Breast epithelium (tissue), 4 donors: ENCODE measurements at places on chromosomes 4 and X. TPM values are rescaled to one million over a fixed set of nuclear protein-coding genes. Genes with fewer than 3 reads are reported as not detected.

The POU4F2 gene
- not detected for total RNA-seq

GRCh38 chr4:114368751-114369150 lies 229.9 kb upstream of the UGT8 start:
- H3K27ac ChIP-seq: no peak overlapping the region
- H3K4me3 ChIP-seq: no peak overlapping the region
- H3K36me3 ChIP-seq: no peaks in the 10 kb centered on the region
- no peaks in the 10 kb centered on the region for H3K27me3 ChIP-seq
- no peak for DNase-seq
- no peaks in the 10 kb centered on the region for H3K4me1 ChIP-seq

DNA sequence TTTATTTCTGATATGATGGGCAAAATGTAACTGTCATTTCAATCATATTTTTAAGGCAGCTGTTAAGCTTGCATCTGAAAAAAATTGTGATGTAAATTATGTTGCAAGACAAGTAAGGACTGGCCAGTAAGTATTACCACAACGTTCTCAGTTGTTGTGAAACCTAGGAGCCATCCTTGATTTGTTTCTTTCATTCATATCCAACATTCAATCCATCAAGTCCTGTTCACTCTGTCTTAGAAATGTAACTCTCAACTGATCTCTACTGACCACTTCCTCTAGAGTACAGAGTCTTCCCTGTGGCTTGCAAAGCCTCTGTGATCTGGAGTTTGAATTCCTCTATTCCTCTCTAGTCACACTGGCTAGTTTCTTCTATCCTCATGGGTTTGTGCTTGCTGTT lies 161.4 kb upstream of the MAD2L1 start:
- no peak overlapping the region for H3K27ac ChIP-seq
- no peaks in the 10 kb centered on the region for H3K4me1 ChIP-seq
- no peak for DNase-seq
- no peak overlapping the region for H3K4me3 ChIP-seq

DNA sequence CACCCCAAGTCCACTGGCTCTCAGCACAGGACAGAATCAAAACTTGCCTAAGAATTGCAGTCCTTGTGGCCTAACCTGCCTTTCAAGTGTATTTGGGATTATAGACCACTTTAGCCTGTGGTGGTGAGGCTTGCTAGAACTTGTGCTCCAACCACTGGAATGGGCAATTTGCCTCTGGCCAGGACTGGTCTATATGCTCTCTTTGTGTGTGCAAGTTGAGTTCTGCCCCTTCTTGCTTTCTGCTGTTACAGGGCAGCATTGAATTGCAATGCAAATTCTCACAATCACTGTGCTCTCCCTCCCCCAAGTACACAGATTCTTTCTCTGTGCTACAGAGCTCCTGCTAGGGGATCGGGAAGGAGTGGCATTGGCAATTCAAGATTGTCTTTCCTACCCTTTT lies 233.6 kb upstream of the DIPK2B start:
- H3K36me3 ChIP-seq: no peaks in the 10 kb centered on the region
- DNase-seq: no peak
- H3K27ac ChIP-seq: no peak overlapping the region
- H3K4me1 ChIP-seq: no peaks in the 10 kb centered on the region
- H3K4me3 ChIP-seq: no peak overlapping the region

The RHOXF1 gene
- 1.9 TPM for total RNA-seq

DNA sequence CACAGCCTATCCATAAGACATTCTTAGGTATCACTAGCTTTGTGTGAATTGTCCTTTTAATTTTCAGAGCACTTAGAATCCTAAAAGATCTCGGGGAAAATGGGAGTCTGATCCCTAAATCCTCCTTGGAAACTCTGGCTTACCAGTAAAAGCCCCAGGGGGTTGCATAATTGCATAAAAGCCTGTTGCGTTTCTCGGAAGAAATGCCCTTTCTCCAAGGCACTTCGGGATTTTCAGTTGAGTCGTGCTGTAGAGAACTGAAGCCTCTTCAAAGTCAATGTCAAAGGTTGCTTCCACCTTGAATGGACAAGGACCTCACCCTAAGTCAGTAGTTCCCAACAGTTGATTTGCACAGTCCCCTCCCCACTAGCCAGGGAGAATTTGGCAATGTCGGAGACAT lies 20.8 kb downstream of the FAM184B start:
- H3K4me3 ChIP-seq: no peak overlapping the region
- no peak for DNase-seq
- H3K27me3 ChIP-seq: no peaks in the 10 kb centered on the region
- H3K27ac ChIP-seq: no peak overlapping the region
- no peaks in the 10 kb centered on the region for H3K4me1 ChIP-seq
- H3K36me3 ChIP-seq: no peaks in the 10 kb centered on the region

The GPR82 gene
- 0.44 TPM for total RNA-seq

GRCh38 chr4:63316633-63317032 lies 1092.6 kb downstream of the TECRL start:
- no peaks in the 10 kb centered on the region for H3K27me3 ChIP-seq
- no peaks in the 10 kb centered on the region for H3K36me3 ChIP-seq
- no peak for DNase-seq

The ATP6AP2 gene
- total RNA-seq: 85.2 TPM

DNA sequence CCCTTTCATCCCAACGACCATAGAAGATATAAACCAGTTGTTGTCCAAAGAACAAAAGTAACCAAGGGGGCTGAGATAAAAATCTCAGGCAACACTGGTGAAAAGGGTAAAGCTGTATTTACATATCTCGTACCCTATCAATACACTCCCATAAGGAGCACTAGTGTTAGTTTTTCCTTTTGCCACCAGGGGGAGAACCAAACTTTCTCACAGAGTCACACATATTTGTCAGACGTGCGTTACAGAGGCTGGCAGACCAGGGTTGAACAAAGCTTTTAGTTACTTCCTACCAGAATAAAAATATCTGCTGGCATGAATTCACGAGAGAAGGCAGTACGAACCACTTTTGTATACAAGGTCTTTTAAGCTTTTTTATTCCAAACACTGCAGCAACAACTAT lies 88.3 kb downstream of the AMELX start:
- H3K4me1 ChIP-seq: no peaks in the 10 kb centered on the region
- no peak overlapping the region for H3K27ac ChIP-seq
- H3K27me3 ChIP-seq: no peaks in the 10 kb centered on the region
- DNase-seq: no peak
- no peak overlapping the region for H3K4me3 ChIP-seq
- no peaks in the 10 kb centered on the region for H3K36me3 ChIP-seq
